ENCODE measurements at places on chromosomes 5 and 9.

DNA sequence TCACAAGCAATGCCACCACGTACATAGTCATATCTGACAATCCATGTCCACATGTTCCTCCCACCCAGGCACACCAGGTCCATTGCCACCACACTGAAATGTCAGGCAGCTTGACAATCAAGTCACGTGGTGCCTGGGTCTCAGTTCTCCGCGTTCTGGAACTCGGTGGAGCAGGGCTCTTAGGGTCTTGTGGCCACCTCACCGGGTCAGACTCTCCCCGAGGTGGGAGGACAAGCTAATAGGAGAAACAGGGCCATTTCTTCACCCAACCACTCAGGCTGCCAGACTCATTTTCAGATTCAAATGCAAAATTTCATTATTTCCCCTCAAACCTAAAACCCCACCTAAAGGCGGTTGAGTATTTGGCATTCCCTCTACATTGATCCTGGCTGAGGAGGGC, 200.5 kb upstream of the GAS1 start:
- no peak for DNase-seq

DNA sequence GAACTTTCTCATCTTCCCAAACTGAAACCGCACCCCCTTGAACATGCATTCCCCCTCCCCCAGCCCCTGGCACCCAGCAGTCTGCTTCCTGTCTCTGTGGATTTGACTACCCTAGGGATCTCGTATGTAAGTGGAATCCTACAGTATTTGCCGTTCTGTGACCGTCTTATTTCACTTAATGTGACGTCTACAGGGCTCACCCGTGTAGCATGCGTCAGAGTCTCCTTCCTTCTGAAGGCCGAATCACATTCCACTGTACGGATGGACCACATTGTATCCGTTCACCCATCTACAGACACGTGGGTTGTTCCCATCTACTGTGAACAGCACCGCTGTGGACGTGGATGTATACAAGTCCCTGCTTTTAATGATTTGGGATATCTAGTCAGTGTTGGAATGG, 4.5 kb downstream of the PRRX2 start:
- no peak for DNase-seq

DNA sequence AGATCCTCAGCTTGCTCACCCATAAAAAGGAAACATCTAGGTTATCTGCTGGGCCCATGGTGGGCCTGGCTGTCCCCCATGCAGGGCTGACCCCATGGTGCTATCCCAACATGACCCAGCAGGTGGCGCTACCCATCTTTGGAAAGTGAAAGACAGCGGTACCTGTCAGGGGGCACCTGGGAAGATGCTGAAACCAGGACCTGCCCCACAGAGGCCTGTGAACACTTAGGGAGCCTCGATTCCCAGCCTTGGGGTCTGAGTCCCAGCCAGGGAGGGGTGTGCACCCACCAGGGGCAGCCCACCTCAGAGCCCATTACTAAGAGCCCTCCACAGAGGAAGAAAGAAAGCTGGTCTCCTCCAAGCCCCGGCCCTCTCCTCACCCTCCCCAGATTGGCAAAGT, 46.6 kb upstream of the IPPK start:
- DNase-seq, result no peak

DNA sequence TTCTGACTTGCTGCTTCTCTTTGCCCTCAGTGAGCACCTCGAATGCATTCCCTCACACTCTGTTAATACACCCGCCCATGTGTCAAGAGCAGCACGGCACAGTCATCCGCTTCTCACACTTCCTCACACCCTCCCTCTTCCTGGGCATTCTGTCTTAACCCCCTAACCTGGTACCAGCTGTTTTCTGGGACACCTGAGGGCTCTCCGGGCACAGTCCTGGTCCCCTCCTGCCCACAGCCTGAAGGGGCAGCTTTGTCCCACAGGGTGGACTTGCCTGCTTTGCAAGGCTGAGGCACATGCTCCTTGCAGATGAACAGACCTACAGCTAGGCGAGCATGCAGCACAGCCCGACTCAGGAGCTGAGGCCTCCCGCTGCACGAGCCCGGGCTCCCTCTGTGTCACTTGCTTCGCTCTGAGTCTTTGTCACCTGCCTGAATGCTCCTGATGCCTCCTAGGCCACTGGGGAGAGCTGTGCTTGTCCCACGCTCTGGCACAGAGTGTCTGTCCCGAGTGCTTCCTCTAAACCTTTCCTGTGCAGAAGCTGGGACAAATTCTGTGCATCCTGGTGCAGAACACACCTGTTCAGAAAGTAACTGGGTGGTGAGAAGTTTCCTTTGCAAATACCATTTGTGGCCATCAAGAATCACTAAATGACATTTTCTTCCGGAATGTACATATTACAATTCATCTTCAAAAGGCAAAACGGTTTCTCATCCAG, 47.8 kb downstream of the AHRR start:
- DNase-seq, result no peak

DNA sequence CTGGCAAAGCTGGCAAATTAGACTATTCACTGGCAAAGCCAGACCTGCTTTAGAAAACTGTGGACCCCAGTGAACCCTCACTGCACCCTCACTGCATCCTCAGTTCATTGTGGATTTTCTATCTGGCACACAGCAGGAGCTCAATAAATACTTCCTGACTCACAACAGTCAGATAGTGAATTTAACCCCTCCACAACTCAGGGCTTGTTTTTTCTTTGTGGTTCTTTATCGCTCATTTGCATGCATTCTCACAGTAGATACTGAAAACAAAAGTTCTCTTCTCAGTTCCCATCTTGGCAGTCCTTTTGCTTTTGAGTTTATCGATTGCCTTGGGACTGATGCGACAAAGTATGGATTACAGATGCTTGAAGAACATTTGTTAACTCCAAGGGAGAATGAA, 99.8 kb downstream of the ACTL7B start:
- DNase-seq, result no peak

Data from stromal cell of bone marrow (primary cell).